ENCODE measurements at places on chromosomes 6 and 20.

DNA sequence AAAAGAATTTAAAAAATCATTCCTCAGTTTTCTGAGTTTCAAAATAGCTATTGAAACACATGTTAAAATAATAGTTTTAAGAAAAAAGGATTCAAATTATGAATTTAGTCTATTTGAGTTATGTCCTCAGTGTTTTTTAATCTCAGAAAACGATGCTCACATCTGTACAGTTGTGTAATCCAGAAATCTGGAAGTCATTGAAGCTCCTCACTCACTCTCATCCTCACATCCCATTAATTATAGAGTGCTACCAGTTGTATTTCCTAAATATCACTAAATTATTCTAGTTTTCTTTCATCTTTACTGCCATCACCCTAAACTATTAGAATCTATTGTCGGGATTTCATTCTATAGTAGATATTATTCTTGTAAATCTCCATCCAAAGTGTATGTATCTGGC lies 234.7 kb upstream of the RIMS1 start:
- DNase-seq = no peak

- no peak for DNase-seq
Measured at GRCh38 chr6:132253211-132253610, 148.1 kb downstream of the MOXD1 start.

- DNase-seq = peak; percentile 64
Measured at GRCh38 chr6:148827416-148828045, 80.7 kb downstream of the UST start.

- no peak for DNase-seq
Measured at GRCh38 chr6:146305951-146306350, 237.7 kb upstream of the RAB32 start.

- DNase-seq = no peak
Measured at GRCh38 chr20:52852714-52853113, 119.4 kb upstream of the TSHZ2 start.

- no peak for DNase-seq
Measured at GRCh38 chr6:130824978-130825694, 2.1 kb upstream of the SMLR1 start.

GRCh38 chr6:56552187-56553130 lies 90.2 kb downstream of the DST start:
- DNase-seq = peak; percentile 33

DNA sequence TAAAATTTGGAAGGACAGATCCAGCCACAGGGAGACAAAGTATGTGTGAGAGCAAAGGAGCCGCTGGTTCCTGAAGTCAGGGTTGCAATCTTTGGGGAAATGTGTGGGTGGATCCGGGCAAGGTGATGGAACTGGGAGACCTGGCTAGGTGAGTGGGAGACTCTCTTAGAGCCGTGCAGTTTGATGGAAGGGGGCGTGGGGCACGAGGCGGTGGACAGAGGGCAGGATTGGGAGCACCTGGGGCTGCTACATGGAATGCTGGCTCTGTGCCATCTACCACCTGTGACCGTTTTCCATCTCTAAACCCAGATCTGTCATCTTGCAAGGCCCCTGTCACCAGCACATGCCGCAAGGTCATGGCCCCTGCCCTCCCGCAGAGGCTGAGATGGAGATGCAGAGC lies 268.4 kb downstream of the SMOC2 start:
- DNase-seq = no peak
